BE2C (cell line): ENCODE measurements at places on chromosomes 2 and 18.

GRCh38 chr18:36456622-36457021 lies 159.1 kb downstream of the FHOD3 start:
- no peak for DNase-seq

DNA sequence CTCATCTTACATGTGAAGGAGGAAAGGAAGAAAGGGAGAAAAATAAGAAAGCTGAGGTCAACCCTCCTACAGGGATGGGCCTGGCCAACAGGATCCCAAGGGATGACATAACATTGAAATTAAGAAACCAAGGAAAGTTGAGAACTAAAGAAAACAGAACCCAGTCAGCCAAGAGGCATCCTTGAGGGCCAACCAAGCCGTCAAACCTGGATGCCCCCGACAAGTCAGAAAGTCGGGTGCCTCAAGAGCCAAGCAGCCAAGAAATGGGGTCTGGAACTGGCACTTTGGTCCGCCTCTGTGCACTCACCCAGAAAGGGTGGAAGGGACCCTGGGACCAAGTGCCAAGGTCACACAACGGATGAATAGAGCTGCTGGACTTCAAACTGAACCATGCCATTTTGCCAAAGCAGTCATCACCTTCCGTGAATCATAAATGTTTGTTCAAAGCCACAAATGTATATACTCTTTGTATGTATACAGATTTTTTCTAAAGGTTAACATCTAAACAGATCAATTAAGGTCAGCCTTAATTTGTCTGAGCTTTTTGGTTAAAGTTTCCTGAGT lies 27.0 kb upstream of the PTPN4 start:
- DNase-seq, result no peak

DNA sequence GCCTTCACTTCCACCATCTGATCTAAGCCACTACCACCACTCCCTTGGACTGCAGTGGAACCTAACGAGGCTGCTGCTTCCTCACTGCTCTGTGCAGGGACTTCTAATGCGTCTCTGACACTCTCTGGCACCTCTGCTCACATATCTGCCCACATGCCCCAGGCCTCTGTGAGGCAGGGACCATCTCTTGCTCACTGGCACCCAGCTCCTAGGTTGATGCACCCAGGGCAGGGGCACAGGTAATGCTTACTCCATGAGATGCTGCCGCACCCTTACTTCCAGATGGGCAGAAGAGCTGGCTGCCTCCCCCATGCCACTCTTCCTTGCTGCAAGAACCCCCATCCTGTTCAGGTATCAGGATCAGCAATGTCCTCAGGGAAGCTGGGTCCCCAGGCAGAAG lies 294.0 kb upstream of the HS6ST1 start:
- no peak for DNase-seq

DNA sequence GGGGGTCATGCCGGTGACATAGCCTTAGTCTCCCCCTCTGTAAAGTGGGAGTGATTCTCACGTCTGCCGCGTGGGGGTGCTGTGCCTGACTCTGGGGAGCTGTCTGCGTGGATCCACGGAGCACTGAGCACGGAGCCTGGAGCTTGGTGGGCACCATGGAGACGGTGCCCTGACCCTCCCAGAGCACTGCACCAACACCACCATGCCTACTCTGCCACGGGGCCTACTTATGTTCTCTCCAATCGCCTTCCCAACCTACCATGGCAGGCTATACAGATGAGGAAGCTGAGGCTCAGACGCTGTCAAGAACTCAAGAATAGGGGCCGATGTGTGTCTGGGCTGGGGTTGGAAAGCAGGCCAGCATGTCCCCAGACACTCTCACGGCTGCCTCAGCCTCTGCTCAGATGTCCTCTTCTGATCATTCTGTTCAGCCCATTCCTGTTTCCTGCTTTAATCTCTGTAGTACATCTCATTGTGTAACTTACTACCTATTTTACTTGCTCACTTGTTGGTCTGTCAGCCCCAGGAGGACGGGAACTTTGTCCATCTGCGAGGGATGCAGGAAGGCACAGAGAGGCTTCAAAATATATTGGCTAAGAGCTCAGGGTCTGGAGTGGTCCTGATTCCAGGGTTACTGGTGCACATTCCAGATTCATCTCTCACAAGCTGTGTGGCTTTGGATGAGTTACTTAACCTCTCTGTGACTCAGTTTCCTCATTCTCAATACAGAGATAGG lies 168.1 kb upstream of the HS6ST1 start:
- DNase-seq, result no peak

DNA sequence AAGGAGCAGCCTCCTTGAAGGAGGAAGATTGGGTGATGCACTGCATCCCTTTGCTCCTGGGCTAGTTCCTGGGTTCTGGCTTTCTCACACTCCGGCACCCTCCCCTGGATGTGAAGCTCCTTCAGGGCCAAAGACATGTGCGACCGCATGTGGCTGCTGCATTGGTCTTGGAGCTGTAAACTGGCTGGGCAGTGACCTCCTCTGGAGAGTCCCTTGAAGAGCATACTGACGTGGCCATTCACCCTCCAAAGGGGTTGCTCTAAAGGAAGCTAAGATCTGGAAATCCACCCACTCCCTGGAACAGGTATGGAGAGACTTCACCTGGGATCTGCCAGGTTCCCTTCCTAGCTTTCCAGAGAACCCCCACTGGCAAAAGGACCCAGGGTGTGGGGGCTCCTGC lies 62.1 kb downstream of the TMEM17 start:
- no peak for DNase-seq
